ENCODE measurements at places on chromosomes 16 and 17. TPM values are rescaled to one million over a fixed set of nuclear protein-coding genes. Genes with fewer than 3 reads are reported as not detected.

SLFN12L gene
- total RNA-seq, result 0.31 TPM

CBFA2T3 gene
- total RNA-seq, result 0.95 TPM

CDC6 gene
- not detected for total RNA-seq

GRCh38 chr16:1489077-1489476, 333 bp upstream of the PTX4 start:
- no peak for DNase-seq
- H3K27ac ChIP-seq, result no peak overlapping the region
- no peaks in the 10 kb centered on the region for H3K27me3 ChIP-seq
- peaks cover 9% of the 10 kb centered on the region for H3K4me1 ChIP-seq

GRCh38 chr17:20997711-20998570, 44.9 kb downstream of the USP22 start:
- peaks cover 53% of the 10 kb centered on the region for H3K4me1 ChIP-seq
- DNase-seq, result no peak
- peaks cover 13% of the 10 kb centered on the region for H3K36me3 ChIP-seq
- no peak overlapping the region for H3K27ac ChIP-seq
- no peak overlapping the region for H3K4me3 ChIP-seq

DNA sequence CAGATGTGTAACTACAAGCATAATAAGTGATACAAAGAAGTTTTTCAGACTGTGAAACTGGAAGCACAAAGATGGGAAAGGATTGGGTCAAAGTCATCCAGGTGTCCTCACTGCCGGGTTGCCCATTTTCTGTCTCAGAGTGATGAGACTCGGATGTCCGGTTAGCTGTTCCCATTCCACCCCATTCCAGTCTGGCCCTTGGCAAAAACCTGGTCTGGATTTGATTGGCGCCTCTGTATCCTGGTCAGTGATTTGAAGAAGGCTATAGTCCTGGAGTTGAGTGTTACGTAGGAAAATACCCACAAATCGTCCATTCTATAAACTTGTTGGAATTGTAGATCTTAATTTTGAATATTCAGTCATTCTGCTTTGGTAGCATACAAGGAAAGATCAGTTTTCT, 19.9 kb upstream of the PHKG2 start:
- peaks cover 76% of the 10 kb centered on the region for H3K36me3 ChIP-seq
- no peak overlapping the region for H3K27ac ChIP-seq
- H3K27me3 ChIP-seq, result no peaks in the 10 kb centered on the region
- H3K4me1 ChIP-seq, result no peaks in the 10 kb centered on the region
- H3K4me3 ChIP-seq, result no peak overlapping the region
- DNase-seq, result no peak

DNA sequence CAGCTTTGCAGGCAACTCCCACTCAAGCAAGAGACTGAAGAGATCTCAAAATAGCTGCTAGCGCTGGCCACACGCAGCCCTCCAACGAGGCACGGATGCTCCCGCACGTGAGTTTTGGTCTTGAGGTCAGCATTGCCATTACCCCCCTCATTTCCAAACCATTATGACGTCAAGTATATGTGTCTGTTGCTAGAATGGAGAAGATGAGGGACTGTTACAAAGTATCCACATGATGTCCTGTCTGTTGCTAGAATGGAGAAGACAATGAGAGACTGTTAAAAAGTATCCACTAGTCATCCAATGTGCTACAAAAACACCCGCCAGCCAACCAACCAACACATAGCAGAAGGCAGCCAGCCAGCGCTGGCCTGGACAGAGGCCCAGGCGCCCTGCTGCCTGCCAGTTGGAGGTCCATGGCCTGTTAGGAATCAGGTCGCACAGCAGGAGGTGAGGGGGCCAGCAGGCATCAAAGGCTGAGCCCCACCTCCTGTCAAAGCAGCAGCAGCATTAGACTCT, 24.8 kb downstream of the KLHDC4 start:
- no peak for DNase-seq
- H3K4me3 ChIP-seq, result no peak overlapping the region
- no peaks in the 10 kb centered on the region for H3K4me1 ChIP-seq
- no peaks in the 10 kb centered on the region for H3K27me3 ChIP-seq

GRCh38 chr17:78714534-78714933, 67.5 kb downstream of the CYTH1 start:
- peaks cover 39% of the 10 kb centered on the region for H3K4me1 ChIP-seq
- no peaks in the 10 kb centered on the region for H3K36me3 ChIP-seq
- no peak for DNase-seq
- no peak overlapping the region for H3K4me3 ChIP-seq
- no peaks in the 10 kb centered on the region for H3K27me3 ChIP-seq

DNA sequence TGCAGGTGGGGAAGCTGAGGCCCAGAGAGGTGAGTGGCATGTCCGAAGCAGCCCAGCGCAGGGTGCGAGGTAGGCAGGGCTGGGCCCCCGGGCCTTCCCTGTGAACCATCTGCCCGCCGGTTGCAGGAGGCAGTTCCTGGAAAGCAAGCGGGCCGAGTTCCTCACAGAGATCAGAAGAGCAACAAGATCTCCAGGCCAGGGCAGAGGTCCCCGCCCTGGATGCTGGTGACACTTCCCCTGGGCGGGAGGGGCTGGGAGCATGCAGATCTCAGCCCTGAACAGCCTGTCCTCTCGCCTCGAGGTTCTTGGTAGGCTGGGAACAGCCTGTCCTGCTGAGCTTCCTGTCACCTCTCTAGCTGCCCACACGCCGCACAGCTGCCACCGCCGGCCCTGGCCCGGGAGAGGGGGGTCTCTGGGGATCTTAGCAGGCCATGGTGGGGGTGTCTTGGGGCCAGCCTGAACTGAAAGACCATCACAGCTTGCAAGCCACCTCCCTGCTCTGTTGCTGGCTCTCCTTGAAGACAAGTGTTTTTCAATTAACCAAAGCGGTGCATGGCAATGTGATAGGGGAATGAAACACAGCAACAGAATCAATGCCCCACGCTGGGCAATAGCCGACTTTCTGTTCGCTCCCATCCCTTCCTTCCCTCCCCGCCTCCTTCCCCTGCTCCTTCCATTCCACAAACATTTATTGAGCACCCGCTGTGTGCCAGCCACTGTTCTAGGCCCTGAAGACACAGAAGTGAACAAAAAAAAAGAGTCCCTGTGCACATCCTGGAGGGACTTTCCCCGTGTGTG, 31.7 kb downstream of the SOCS1 start:
- peak overlapping the region; percentile 82 for H3K27ac ChIP-seq
- DNase-seq, result peak; percentile 93
- H3K27me3 ChIP-seq, result no peaks in the 10 kb centered on the region
- H3K36me3 ChIP-seq, result no peaks in the 10 kb centered on the region
- peaks cover 15% of the 10 kb centered on the region for H3K4me1 ChIP-seq

DNA sequence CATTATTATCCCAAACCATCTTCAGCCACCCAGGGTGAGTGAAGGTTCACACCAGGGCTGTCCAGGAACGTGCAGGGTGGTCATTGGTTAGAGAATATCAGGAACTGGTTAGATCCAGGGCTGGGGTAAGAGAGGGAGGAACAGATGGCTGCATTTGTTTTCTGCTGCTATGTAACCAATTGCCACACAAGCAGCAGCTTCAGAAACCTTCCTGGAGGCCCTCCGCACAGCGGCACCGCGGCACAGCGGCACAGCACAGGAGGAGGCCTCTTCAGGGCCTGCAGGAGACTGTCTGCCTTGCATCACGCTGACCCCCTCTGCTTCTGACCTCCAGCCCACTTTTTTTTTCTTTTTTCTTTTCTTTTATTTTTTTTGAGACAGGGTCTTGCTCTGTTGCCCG, 86.1 kb downstream of the KCNJ12 start:
- H3K4me3 ChIP-seq, result no peak overlapping the region
- no peaks in the 10 kb centered on the region for H3K36me3 ChIP-seq
- no peak overlapping the region for H3K27ac ChIP-seq
- no peak for DNase-seq
- H3K4me1 ChIP-seq, result no peaks in the 10 kb centered on the region
- H3K27me3 ChIP-seq, result peaks cover 5% of the 10 kb centered on the region

All from gastrocnemius medialis (tissue), 4 donors.